ENCODE measurements at places on chromosomes 12 and 14. TPM values are rescaled to one million over a fixed set of nuclear protein-coding genes. Genes with fewer than 3 reads are reported as not detected.

Gene C12orf60
- 0.62 TPM for total RNA-seq

Gene KERA
- not detected for total RNA-seq

GRCh38 chr12:62683776-62684569 lies 217.3 kb downstream of the MON2 start:
- peak; percentile 89 for DNase-seq

GRCh38 chr12:46267825-46268582 lies 839 bp downstream of the SLC38A1 start:
- no peak for DNase-seq

Gene FOXA1
- not detected for total RNA-seq
